NK-92 treated with Interleukin-12 subunit alpha and Interleukin-12 subunit beta, amount 100 ng/mL, for 24 hours (cell line): ENCODE measurements at places on chromosomes 7 and 10.

DNA sequence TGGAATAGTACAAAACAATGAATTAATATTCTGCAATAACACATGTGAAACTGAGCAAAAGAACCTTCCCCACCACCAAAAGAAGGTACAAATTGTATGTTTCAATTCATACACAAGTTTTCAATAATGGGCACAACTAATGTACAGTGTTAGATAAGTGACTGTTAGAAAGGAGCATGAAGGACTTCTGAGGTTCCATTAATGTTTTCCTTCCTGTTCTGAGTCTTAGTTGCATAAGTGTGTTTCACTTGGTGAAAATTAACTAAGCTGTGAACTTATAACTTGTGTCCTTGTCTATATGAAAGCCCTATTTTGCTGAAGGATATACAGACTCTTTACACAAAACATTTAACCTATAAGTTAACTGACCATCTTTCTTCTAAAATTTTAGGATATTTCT lies 8.2 kb downstream of the GSAP start:
- no peak for DNase-seq

GRCh38 chr7:40223451-40224127 lies 88.8 kb downstream of the SUGCT start:
- DNase-seq, result no peak

- no peak for DNase-seq
Measured at GRCh38 chr7:141225916-141226618, 152.2 kb downstream of the TMEM178B start.

GRCh38 chr10:31926765-31927564 lies 1.7 kb downstream of the ARHGAP12 start:
- no peak for DNase-seq

DNA sequence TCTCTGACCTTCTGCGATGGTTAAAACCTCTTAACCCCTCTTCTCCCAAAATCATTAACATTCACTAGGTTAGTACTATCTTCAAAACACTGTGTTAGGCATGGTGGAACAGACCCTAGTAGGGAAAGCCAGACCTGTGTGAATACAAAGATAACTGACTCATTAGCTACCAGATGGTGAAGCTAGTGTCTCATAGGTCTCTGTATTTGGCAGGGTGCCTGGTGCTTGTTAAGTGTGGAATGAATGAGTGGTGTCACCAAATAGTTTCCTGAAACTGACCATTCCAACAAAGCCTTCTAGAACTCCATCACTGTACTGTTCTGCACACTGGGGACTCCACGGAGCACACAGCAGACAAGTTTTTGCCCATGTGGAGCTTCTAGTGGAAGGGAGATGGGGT lies 27.7 kb upstream of the TM9SF3 start:
- no peak for DNase-seq

DNA sequence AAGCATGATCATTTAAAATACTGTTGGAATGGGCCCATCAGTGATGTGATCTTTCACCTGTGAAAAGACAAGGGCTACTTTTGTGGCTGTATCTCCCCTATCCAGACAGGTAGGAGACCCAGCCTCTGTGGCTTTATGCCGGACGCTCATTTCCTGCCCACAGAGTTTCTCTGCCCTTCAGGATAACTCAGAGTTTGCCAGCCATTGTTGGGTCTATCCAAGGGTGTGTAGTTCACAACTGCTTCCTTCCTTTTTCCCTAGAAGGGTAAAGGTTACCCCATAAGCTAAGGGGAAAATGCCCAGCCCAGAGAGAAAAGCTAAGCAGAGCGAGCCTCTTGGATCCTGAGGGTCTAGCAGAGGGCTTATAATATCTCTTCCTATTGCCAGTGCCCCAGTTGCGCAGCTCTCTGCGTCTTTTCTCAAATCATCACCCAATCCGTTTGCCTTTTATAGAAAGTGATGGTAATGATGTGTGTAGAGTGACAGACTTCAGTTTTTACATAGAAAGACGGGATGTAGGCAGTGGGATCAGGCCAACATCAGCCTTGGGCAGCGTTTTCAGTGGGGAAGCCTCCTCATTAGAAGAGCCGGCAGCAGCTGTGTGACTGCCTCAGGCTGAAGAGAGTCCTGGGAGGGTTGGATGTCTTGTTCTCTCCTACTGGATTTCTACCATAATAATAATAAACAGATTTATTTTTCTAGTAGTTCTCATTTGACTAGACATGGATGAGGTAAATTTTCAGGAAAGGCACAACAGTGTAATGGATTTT lies 80.5 kb downstream of the MET start:
- DNase-seq, result no peak

GRCh38 chr10:42864575-42864974 lies 82.0 kb downstream of the BMS1 start:
- no peak for DNase-seq

DNA sequence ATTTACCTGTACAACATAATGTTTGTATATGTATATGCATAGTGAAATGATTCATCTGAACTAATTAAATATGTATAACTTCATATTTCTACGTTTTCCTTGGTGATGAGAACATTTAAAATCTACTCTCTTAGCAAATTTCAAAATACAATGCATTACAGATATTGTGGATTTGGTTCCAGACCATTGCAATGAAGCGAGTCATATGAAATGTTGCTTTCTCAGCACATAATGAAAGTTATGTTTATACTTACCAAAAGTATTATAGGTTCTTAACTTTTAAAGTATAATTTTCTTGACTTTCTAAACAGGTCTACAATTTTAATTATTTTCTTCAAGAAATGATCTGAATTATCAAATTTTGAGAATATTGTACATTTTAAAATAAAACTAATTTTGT lies 189.2 kb downstream of the CSTF2T start:
- DNase-seq, result no peak

DNA sequence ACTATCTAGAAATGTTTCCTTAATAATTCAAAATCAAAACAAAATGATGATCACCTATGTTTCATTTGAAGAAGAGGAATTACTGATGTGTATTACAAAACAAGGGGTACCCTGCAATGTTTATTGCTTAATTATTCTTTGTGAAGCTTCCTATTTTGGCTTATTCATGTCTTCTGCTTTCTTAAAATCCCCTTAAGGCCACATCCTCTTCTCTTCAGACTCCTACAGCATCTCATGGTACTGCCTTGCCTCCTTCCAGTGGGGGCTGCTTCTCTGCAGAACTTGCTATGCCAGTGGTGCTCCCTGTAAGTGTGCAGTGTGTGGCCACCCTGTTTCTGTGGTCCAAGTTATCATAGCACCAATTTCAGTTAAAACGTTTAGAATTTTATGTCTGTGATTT lies 35.0 kb downstream of the CCDC146 start:
- DNase-seq, result peak; percentile 6

DNA sequence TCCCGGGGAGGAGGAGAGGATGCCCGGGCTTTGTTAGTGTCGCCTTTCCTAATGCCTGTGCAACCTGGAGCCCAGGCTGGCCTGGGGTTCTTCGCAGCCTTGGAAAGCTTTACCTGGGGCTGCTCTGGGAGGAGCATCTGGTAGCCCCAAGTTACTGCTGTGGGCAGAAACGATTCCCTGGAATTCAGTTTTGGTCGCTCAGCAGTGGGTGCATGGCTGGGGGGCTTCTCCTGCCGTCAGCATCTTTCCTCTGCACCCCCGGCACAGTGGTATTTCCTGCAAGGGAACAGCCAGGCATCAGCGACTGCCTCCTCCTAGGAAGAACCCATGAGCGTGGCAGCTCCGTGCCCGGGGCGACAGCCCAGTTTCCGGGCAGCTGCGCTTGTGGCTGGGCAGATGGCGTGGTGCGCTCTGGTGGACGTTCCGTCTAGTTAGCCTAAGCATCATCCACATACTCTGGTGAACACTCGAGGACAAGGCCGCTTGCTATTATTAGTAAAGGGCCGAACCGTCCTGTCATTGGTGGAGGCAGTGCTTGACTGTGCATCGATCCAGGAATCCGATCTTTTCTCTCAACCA lies 107.0 kb upstream of the BTBD16 start:
- DNase-seq, result no peak

- no peak for DNase-seq
Measured at GRCh38 chr7:85474234-85474633, 287.4 kb upstream of the SEMA3D start.

- DNase-seq, result no peak
Measured at GRCh38 chr10:54402576-54402975, 398.5 kb downstream of the PCDH15 start.

GRCh38 chr7:33952824-33953223 lies 47.5 kb downstream of the BMPER start:
- no peak for DNase-seq

- DNase-seq, result no peak
Measured at GRCh38 chr7:80240265-80241025, 105.8 kb downstream of the GNAI1 start.

DNA sequence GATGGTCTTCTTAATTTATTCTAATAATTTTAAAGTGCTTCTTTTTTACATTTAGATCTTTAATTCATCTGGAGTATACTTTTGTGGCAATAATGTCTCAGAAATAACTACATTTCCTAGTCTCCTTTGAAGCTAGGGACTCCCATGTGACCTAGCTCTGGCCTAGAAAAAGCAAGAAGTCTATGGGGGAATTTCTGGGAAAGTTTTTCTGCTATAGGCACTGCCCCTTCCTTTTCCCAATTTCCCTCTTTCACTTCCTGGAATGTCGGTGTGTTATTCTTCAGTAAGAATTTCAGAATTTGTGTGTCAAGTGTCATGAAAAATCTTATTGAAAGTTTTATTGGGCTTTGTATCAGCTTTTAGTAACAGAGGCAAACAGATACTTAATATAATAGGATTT lies 94.6 kb upstream of the LRRC4 start:
- no peak for DNase-seq

- DNase-seq, result no peak
Measured at GRCh38 chr7:91720260-91720937, 160.1 kb downstream of the MTERF1 start.

DNA sequence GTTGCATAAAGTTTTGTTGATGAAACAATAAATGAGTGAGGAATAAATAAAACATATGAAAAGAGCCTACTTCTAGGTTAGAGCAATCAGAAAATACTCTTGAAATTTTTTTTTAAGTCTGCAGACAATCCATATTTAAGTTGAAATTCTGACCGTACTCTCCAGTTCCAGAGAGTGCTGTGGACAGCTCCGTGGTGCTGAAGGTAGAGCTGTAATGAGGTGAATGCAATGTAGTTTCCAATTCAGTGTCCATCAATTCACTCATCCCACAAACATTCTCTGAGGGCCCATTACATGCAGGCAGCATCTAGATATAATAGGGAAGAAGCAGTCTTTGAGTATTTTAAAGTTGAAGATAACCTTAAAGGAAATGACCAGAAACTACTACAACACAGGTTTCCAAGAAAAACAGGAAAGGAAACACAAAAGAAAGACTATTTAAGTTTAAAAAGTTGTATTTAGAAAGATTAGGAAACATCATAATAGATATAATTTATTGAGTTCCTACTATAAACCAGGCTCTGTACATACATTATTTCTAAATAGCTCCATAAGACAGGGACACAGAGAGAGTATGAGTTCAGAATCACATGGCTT lies 44.0 kb upstream of the CRTAC1 start:
- DNase-seq, result no peak

GRCh38 chr7:91847876-91848588 lies 32.5 kb downstream of the MTERF1 start:
- no peak for DNase-seq

- DNase-seq, result no peak
Measured at GRCh38 chr10:32909456-32909855, 48.6 kb downstream of the ITGB1 start.

GRCh38 chr7:106482091-106482490 lies 178.9 kb downstream of the CCDC71L start:
- DNase-seq, result no peak

DNA sequence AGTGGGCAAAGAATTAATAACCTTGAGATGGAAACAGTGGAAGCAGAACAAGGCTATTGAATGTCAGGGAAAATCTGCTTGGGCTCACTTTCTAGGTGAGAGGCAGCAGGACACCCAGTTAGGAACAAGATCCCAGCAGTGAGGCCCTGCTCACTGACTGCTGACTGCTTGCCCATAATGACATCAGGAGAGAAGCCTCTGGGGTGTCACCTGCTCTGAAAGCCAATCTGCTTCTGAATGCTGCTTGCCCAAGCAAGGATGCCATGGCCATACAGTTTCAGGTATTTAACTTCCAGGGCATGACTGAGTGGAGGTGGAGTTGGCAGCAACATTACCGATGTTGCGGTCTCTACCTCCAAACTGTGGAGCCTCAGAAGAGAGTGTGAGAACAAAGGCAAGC lies 11.7 kb upstream of the WAPL start:
- DNase-seq, result no peak

GRCh38 chr7:43303740-43304241 lies 191.3 kb downstream of the HECW1 start:
- peak; percentile 8 for DNase-seq

GRCh38 chr7:70494225-70495032 lies 637.5 kb upstream of the GALNT17 start:
- DNase-seq, result no peak

DNA sequence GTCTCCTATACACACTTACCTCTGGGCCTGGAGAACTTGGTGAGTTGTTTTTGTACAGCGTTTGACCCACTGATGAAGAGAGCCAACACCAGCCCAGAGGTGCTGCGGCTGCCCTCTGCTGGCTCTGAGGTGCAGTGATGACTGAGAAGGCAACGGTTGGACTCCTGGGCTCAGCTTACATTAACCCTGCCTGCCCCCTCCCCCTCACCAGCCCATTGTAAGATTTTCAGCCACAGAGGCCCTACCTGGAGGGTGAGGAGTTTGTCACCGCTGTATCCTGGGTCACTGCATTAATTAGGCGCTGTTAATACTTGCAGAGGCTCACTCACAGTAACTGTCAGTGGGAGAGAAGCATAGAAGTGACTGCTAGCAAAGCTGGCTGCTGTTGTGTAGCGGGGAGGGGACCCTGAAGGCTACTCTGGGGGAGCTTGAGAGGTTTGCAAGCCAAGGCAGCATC lies 19.0 kb upstream of the ANKRD2 start:
- peak; percentile 49 for DNase-seq

DNA sequence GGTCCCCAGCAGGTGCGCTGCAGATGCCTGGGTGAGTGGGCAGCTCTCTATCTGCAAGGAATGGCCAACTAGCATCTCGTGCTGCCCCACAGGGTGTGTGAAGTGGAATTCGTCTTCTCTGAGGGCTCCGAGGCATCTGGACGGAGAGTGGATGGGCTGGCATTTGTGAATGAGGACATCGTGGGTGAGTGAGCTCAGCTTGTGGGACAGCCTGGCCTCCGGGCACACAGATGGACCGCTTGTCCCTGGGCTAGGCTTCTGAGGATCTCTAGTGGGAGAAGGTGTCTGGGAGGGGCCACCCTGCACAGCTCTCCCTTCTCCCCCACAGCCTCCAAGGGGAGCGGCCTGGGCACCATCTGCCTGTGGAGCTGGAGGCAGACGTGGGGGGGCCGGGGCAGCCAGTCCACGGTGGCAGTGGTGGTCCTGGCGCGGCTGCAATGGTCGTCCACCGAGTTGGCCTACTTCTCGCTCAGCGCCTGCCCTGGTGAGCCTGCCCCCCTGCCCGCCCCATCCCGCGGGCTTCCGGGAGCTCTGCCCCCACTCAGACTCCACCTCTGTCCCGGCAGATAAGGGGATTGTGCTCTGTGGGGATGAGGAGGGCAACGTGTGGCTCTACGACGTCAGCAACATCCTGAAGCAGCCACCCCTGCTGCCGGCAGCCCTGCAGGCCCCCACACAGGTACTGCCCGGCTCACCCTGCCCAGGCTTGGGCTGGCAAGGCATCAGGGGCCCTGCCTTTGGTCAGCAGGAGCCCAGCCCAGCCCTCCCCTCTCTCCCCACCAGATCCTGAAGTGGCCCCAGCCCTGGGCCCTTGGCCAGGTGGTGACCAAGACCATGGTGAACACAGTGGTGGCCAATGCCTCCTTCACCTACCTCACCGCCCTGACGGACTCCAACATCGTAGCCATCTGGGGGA lies 6.3 kb downstream of the POLR2J start:
- DNase-seq, result no peak
